T-helper 1 cell (primary cell): ENCODE measurements at places on chromosomes 3 and 15.

DNA sequence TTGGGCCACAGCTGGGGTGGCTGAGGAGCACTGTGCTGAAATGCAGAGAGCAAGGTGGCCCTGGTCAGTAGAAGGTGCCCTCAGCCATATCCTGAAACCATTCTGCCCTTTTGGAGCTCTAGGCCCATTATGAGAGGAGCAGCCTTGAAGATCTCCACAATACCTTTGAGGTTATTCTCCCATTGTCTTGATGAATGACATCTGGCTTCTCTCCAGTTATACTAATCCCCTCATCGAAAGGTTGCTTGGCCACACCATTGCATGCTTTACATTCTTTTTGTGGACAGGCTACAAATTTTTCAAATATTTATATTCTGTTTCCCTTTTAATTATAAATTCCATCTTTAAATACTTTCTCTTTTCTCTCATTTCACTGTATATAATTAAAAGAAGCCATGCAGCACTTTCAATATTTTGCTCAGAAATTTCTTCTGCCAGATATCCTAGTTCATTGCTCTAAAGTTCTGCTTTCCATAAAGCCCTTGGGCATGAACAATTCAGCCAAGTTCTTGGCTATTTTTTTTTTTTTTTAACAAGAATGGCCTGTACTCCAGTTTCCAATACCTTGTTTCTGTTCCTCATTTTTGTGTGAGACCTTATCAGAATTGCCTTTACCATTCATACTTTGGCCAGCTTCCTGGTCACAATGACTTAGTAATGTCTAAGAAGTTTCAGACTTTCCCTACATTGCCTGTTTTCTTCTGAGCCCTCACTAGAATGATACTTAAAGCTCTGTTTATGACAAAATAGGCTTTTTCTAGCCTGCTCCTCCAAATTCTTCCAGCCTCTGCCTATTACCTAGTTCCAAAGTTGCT lies 138.9 kb upstream of the SGO1 start:
- DNase-seq: no peak

DNA sequence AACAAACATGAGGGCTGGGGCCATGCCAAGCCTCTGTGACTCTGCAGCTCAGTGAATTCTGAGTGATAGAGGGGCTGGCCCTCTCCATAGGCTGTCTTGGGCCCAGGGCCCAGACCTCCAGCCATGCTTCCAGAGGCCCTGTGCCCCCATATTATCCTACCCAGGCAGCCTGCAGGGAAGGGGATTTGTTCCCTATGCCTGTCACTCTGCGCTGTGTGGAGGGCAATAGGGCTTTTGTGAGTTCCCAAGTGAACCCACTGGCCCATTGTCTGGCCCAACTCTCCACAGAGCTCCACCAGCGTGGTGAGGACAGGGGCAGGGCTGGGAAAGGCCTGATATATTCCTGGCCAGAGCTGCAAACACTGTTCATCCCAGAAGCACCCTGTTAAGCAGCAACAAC lies 113.2 kb downstream of the EPHB1 start:
- no peak for DNase-seq

DNA sequence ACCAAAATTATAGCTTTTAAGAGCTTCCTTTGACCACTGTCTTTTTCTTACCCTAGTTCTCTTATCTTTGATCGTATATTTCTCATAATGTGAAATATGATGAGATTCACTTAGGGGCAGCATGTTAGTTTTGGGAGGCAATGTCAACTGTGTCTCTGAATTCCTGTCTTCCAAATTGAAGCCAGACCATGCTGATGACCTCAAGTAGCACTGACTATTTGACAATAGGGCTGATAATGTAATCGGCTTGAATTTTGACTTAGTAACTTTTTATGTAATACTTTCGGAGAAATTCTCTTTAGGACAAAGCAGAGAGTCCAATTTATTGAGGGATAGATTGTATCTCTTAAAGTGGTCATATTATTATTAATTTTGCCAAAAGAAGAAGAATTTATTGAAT lies 295.4 kb upstream of the TPRG1 start:
- no peak for DNase-seq

GRCh38 chr15:39672184-39672583 lies 91.3 kb downstream of the THBS1 start:
- no peak for DNase-seq

DNA sequence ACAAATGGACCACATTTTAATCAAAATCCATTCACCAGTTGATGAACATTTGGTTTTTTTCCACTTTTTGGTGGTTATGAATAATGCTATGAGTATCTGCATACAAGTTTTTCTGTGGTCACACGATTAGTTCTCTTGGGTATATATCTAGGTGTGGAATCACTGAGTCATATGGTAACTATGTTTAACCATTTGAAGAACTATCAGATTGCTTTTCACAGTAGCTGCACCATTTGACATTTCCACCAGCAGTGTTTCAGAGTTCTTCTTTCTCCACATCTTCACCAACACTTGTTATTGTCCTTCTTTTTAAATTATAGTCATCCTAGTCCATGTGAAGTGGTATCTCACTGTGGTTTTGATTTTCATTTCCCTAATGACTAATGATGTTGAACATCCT lies 33.3 kb upstream of the ATG7 start:
- no peak for DNase-seq

- no peak for DNase-seq
These were observed 852 bp downstream of the STAB1 start for GRCh38 chr3:52495777-52496602.

- DNase-seq: no peak
These were observed 82.5 kb downstream of the TOP2B start for GRCh38 chr3:25582242-25582641.

- no peak for DNase-seq
These were observed 4.8 kb downstream of the ADPGK start for GRCh38 chr15:72778796-72779195.

DNA sequence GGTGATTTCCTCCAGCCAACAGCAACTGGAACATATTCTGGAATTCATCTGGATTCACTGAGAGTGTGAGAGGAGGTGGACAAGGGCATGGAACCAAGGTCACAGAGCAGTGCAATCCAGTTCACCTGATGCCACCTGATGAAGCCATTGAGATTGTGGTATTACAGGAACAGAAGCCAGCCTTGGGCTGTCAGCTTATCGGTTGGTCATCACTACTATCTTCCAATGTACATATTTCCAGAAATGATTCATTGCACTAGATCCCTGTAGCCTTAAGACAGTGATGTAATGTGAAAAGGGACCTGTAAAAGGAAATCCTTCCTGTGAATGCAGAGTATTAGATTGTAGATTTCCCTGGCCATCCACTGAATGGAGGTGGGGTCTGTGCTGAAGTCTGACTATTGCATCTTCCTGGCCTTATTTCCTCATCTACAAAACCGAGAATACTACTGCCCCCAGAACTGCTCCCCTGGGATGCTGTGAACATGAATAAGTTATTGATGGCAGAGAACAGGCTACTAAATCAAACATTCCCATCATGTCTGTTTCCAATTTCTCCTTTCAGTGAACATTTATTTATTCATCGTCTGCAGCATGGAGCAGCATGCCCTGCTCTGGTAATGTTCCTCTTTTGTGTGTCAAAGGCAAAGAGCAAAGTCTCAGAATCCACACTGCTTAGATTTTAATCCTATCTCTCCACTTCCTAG lies 47.4 kb upstream of the TPM1 start:
- no peak for DNase-seq

DNA sequence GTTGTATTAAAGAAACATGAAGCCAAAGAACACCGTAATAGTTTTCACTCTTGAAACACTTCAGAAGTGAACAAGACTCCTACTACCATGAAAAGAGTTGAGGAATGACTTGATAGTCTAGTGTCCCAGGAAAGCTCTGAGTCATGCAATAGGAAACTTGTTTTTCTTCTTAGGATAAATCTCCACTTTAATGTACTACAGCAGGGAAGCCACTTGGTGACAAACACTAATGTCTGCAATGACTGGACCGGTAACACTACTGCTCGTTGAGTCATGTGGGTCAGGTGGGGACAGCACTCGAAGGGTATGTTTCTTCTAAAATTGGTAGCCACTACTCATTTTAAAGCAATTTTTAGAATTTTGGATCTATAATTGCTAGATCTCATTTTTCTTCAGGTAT lies 291.7 kb upstream of the CNTN3 start:
- DNase-seq: no peak

DNA sequence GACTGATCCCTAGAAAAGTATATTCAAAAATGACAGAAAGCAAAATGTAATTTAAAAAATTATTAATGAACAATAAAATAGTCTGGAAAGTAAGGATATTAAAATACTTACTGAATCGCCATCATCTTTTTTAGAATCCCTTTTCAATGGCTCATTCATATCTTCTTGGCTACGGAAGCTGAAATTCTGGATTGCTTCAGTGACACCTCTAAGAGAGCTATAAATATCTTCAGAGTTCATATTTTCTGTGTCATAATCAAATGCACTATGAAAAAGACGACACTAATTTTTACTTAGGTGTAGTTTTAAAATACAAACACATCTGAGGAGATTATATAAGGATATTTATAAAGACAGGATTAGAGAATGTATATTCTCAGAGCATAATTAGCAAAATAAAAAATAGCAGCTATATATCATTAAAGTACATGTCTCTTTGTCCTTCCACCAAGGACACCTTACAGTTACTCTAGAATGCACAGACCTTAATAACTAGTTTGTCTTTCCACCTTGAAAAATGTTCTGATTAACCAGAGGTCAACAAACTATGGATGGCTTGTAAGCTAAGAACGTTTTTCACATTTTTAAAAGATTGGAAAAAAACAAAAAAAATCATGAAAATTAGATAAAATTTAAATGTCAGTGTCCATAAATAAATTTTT lies 98.6 kb upstream of the UBP1 start:
- DNase-seq: no peak

DNA sequence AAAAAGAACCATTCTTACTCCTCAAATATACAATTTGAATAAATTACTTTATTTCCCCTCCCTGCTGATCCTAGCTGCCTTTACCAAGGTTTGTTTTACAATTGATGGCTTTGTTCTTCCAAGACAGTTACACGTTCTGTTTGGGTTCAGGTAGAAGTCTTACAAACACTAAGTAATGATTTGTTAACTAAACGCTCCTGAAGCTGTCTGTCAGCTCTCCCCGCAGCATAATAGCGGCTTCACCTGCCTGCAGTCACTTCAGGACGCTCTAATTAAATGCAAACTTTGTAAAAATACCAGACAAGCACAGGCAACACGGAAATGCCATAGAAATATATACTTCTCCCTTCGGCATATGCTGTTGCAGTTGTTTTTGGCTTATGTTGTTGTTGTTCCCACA lies 176.4 kb upstream of the MDFIC2 start:
- no peak for DNase-seq

- no peak for DNase-seq
These were observed 956 bp downstream of the ZIC1 start for GRCh38 chr3:147410116-147410525.

- no peak for DNase-seq
These were observed 336.1 kb downstream of the ARRDC4 start for GRCh38 chr15:98296653-98297052.

DNA sequence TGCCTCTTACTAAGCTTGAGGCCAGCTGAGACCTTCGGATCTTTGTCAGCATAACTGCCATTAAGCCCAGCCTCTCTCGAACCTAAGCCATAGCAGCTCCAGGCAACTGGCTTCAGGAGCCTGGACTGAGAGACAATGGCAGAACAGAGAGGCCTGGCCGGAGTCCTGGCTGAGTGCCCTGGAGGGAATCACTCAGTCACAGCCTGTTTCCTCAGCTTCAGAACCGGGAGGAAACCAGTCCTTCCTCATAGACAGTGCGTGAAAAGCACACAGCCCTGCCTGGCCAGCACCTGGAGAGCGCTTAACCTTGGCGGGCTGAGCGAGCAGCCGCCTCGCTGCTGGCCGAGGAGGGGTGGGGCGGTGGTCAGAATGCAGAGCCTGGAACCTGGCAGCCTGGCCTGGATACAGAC lies 21.6 kb downstream of the RNU5B-1 start:
- DNase-seq: no peak

- no peak for DNase-seq
These were observed 9.1 kb downstream of the GK5 start for GRCh38 chr3:142216321-142216720.

- DNase-seq: no peak
These were observed 103.8 kb downstream of the FBLN2 start for GRCh38 chr3:13652728-13653127.

GRCh38 chr3:106844638-106845037 lies 532.6 kb upstream of the CCDC54 start:
- no peak for DNase-seq
